Chondrocyte (in vitro differentiated cells): ENCODE measurements at places on chromosomes 5 and 9. TPM values are rescaled to one million over a fixed set of nuclear protein-coding genes. Genes with fewer than 3 reads are reported as not detected.

DNA sequence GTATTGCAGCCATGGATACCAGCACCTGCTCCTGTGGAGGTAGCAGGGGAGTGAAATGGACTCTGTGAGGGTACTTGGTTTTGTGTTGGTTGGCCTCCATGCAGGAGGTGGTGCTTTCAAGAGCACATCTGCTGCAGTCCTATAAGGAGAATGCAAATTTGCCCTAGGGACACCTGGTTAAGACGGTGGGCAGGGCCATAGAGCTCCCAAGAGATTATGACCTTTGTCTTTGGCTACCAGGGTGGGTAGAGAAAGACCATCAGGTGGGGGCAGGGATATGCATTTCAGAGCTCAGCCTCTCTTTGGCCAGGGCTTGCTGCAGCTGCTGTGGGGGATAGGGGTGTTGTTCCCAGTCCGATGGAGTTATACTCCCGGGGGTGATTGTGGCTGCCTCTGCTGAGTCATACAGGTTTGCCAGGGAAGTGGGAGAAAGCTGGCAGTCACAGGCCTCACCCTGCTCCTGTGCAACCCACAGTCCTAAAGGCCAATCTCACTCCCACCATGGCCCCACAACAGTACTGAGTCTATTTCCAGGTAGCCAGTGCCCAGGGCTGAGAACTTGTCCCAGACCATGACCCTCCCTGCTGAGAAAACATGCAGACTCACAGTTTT lies 14.0 kb upstream of the PDLIM4 start:
- no peak for DNase-seq

DNA sequence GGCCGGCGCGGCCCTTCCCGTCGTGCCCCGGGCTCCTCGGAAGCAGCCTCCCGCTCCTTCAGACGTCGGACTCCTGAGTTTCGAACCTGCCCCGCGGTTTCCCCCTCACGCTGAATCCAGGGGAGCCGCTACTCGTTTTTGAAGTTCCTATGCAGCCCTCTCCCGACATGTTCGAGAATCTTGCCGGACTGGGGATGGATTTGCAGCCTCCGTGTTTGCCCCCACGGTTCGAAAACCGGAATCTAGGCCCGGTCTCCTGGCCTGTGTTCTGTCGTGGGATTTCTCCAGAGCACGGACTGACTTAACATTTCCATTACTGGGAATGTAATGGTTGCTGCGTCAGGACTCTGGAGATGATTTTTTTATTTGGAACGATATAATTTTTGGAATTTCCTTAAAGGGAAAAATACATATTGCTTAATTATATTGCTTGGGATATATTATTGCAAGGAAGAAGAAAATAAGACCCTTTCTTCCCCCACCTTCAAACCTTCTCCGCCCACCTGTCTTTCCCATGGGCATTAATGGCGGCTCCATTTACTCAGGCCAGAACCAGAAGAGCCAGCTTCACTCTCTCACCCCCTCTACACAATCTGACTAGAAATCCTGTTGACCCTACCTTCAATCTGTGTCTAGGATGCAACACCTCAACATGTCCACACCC lies 8.5 kb upstream of the MGAT1 start:
- DNase-seq: no peak

DNA sequence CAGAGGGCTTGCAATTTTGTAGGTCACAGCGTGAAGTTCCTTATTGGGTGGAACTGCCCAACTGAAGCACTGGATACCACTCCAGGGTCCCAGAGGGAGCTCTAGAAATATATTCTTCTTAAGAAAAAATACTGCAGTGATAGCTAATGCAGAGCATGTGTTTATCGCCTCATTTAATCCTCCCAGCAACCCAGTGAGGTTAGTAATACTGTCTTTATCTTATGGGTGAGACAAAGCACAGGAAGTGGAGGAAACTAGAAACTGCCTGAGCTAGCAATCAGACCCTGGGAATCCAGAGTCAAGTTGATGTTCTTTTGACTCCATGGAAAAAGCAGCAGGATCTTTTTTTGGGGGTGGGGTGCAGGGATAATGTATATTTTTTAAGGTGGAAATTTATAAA lies 153.3 kb downstream of the PJA2 start:
- DNase-seq: no peak

PCDHB5 gene
- 6.6 to 11.4 TPM (median 10.2 TPM) in 3 replicates for total RNA-seq

DNA sequence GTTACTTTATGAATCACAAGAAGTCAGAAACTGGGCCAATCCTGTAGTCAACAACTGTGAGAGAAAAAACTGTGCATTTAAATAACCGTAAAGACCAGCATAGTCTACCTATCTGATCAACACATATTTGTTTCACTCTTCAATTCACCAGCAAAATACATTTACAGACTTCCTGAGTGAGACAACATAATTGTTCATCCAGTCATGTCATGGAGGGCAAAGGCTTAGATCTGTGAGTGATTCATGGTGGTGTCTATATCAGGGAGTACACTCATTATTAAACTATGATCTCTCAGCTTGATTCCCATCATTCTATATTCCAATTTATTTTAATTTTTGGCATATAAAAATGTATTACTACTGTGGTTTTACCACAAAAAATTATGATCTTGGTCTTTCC lies 694.6 kb downstream of the DNAH5 start:
- no peak for DNase-seq

GRCh38 chr5:53288511-53288910 lies 179.0 kb upstream of the MOCS2 start:
- no peak for DNase-seq

DNA sequence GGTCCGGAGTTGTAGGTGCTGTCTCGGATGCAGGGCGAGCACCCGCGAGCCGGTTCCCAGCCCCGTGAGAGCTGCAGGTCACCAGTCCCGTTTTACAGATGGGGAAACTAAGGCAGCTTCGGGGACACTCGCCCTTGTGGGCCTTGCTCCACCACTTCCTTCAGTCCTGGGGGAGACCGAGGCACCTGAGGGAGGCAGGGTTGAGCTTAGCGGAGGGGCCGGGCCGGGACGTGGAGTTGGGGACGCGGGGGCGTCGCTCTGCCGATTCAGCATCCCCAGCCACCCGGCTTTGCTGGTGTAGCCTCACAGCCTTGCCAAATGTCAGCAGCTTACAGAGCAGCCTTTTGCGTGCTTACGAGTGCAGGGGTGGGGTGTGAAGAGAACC lies 530 bp downstream of the BBLN start:
- DNase-seq: peak; percentile 64

DNA sequence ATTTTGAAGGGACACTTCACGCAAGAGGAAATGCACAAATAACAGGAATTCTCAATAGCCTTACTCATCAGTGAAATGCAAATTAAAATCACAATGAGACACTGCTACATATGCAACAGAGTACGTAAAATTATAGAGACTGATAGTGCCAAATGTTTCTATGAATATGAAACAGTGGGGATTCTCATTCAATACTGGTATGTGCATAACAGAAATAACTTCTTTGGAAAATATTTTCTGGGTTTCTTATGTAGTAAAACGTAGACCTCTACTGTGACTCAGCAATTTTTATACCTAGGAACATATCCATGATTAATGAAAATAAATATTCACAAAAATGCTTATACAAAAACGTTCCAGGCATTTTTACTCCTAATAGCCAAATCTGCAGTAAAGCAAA lies 1625.2 kb downstream of the MAT2B start:
- no peak for DNase-seq

DNA sequence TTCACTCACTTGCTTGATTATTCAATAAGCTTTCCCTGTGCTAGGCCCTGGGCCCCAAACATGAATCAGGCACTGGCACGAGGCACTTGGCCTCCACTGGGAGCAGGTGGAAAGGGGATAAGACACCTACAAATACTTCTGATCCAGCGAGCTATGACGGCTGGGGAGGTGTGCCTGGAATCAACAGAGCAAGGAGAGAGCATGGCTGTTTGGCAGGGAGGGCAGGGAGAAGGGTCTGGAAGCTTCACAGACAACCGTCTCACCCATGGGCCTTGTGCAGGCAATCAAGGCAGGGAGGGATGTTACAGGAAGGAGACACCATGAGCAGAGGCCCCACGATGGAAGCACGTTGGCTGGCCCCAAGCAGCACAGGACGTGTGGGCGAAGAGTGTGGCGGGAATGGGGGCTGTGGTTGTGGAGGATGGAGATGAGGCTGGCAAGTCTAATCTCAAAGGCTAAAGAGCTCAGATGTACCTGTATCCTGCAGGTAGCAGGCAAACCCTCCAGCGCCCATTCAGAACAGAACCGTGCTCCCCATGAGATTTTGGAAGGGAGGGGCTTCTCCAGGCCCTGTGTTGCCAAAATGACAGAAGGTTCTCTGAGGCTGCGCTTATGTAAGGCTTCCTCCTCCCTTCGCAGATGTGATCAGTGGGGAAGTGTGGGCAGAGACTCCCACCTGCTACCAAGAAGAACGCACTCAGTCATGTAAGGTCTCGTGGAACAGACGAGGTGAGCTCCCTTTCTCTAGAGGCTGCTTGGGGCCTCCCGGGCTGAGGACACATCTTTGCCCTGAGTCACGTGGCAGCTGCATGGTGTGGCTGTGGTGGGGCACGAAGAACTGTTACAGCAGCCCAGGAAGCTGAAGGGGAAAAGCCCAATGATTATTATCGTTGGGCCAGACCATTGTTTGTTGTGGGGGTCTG lies 189.7 kb downstream of the DAB2IP start:
- peak; percentile 63 for DNase-seq

DNA sequence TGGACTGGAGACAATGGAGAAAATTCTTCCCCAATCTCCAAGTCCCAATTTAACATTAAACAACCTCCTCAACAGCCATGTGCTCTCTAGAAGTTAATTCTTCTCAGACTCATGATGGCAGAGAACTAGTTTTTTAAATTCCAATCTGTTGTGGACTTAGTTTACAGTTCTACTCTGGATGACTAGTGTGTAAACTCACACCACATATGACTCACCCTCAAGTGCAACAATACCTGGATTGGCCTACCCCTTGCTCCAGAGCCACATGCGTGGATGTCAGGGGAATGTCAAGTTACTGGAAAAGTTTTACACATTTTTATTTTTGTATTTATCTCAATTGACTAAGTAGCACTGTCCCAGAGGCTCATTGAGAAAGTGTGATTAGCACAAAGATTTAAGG lies 136.0 kb upstream of the EFNA5 start:
- no peak for DNase-seq

TMEM215 gene
- total RNA-seq: not detected in 3 replicates
